Activated CD4-positive, alpha-beta T cell treated with anti-CD3 and anti-CD28 coated beads, Interleukin-2, amount 10 ng/mL, durations not matched to agents 24 days and 14 days (primary cell): ENCODE measurements at places on chromosomes 1 and 21. TPM values are rescaled to one million over a fixed set of nuclear protein-coding genes. Genes with fewer than 3 reads are reported as not detected.

The AGO4 gene
- 7.2 and 10.0 TPM in 2 replicates for total RNA-seq

The ARTN gene
- 0.43 TPM in 1 of 2 replicates, not detected in the other for total RNA-seq

The ZNF683 gene
- not detected in 2 replicates for total RNA-seq

The BSND gene
- total RNA-seq, result not detected in 2 replicates

The AK5 gene
- total RNA-seq, result 0.05 and 0.17 TPM in 2 replicates

GRCh38 chr21:25834381-25834780 lies 99.6 kb downstream of the GABPA start:
- H3K27ac ChIP-seq, result no peak overlapping the region
- DNase-seq, result no peak
- H3K27me3 ChIP-seq, result peaks cover 2% of the 10 kb centered on the region
- no peaks in the 10 kb centered on the region for H3K36me3 ChIP-seq
- peaks cover 2% of the 10 kb centered on the region for H3K4me1 ChIP-seq

- DNase-seq, result no peak
- no peaks in the 10 kb centered on the region for H3K4me1 ChIP-seq
- H3K4me3 ChIP-seq, result no peak overlapping the region
- H3K27me3 ChIP-seq, result peaks cover 3% of the 10 kb centered on the region
Measured at GRCh38 chr1:208641579-208642280, 397.5 kb upstream of the PLXNA2 start.

DNA sequence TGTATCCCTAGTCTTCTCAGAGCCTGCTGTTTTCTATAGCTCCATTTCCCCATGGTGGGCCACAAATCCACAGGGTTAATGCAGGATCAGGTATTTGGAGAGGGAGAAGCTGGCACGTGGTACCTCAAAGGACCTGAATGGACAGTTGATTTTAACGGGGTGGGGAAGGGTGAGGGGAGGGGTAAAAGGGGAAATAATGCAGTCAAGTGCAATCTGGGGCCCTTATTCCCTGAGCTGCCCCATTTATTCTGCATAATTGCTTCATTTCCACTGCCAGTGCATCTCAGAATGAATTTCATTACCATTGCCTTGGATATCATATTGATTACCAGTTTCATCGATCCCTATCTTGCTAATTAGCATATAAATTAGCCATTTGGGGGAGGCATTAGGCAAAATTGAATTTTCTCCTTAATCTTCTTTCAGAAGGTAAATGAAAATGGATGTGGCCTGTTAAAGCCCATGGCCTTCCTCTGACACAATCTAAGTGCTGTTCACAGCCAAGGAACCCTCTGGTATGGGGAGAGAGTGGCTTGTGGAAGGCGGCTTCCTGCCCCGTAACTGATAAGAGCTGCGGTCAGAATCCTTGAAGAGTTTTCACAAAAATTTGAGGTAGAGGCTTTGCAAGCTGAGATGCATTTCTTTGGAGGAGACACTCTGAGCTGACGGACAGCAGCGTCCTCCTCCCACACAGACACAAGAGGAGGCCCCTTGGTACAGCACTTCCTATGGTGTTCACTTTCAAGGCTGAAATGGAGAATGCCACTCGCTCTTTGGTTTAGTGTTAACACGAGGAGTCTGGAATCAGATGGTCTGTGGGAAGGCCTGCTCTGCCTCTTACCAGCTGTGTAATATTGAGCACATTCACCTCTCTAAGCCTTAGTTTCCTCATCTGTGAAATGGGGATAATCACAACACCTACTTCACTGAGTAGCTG lies 34.4 kb downstream of the PHC2 start:
- no peak overlapping the region for H3K4me3 ChIP-seq
- peaks cover 31% of the 10 kb centered on the region for H3K27me3 ChIP-seq
- no peaks in the 10 kb centered on the region for H3K36me3 ChIP-seq

GRCh38 chr21:26093122-26093521 lies 77.4 kb downstream of the APP start:
- H3K36me3 ChIP-seq, result peaks cover 10% of the 10 kb centered on the region
- no peaks in the 10 kb centered on the region for H3K4me1 ChIP-seq
- H3K27me3 ChIP-seq, result no peaks in the 10 kb centered on the region
- no peak overlapping the region for H3K27ac ChIP-seq
- H3K4me3 ChIP-seq, result no peak overlapping the region

GRCh38 chr1:49293016-49293415 lies 516.3 kb upstream of the BEND5 start:
- H3K4me1 ChIP-seq, result no peaks in the 10 kb centered on the region
- H3K36me3 ChIP-seq, result no peaks in the 10 kb centered on the region
- H3K27ac ChIP-seq, result no peak overlapping the region
- H3K27me3 ChIP-seq, result no peaks in the 10 kb centered on the region
- H3K4me3 ChIP-seq, result no peak overlapping the region
- no peak for DNase-seq

DNA sequence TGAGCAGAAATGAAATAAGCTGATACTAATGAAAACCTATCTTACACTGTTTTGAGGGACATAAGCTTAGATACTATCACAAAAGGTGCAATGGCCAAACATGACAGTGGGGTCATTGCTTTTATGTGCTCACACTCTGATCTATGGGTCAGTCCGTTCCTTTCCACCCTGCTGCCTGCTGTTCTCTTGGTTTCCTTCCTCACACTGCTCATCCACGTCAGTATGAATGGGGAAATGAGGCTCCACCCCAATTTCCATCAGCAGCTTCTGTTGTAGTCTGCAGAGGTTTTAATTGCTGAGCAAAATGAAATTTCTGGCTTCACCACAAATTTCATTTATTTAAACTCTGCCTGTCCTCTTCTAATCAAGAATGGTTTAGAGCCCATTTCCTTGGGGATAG lies 155.2 kb downstream of the GABPA start:
- H3K27ac ChIP-seq, result no peak overlapping the region
- no peak for DNase-seq
- H3K36me3 ChIP-seq, result peaks cover 4% of the 10 kb centered on the region
- H3K4me3 ChIP-seq, result no peak overlapping the region
- no peaks in the 10 kb centered on the region for H3K4me1 ChIP-seq

- H3K4me3 ChIP-seq, result no peak overlapping the region
- no peaks in the 10 kb centered on the region for H3K36me3 ChIP-seq
- no peak for DNase-seq
- H3K27me3 ChIP-seq, result no peaks in the 10 kb centered on the region
- H3K4me1 ChIP-seq, result no peaks in the 10 kb centered on the region
Measured at GRCh38 chr1:17569200-17570139, 30.0 kb downstream of the ARHGEF10L start.

DNA sequence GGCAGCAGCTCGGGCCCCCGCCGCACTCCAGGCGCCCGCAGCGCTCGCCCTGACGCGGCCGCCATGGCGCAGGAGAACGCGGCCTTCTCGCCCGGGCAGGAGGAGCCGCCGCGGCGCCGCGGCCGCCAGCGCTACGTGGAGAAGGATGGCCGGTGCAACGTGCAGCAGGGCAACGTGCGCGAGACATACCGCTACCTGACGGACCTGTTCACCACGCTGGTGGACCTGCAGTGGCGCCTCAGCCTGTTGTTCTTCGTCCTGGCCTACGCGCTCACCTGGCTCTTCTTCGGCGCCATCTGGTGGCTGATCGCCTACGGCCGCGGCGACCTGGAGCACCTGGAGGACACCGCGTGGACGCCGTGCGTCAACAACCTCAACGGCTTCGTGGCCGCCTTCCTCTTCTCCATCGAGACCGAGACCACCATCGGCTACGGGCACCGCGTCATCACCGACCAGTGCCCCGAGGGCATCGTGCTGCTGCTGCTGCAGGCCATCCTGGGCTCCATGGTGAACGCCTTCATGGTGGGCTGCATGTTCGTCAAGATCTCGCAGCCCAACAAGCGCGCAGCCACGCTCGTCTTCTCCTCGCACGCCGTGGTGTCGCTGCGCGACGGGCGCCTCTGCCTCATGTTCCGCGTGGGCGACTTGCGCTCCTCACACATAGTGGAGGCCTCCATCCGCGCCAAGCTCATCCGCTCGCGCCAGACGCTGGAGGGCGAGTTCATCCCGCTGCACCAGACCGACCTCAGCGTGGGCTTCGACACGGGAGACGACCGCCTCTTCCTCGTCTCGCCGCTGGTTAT lies 2.8 kb downstream of the KCNJ9 start:
- peaks cover 19% of the 10 kb centered on the region for H3K4me1 ChIP-seq
- H3K4me3 ChIP-seq, result peak overlapping the region; percentile 51
- H3K36me3 ChIP-seq, result peaks cover 7% of the 10 kb centered on the region
- H3K27ac ChIP-seq, result no peak overlapping the region
- DNase-seq, result peak; percentile 93

DNA sequence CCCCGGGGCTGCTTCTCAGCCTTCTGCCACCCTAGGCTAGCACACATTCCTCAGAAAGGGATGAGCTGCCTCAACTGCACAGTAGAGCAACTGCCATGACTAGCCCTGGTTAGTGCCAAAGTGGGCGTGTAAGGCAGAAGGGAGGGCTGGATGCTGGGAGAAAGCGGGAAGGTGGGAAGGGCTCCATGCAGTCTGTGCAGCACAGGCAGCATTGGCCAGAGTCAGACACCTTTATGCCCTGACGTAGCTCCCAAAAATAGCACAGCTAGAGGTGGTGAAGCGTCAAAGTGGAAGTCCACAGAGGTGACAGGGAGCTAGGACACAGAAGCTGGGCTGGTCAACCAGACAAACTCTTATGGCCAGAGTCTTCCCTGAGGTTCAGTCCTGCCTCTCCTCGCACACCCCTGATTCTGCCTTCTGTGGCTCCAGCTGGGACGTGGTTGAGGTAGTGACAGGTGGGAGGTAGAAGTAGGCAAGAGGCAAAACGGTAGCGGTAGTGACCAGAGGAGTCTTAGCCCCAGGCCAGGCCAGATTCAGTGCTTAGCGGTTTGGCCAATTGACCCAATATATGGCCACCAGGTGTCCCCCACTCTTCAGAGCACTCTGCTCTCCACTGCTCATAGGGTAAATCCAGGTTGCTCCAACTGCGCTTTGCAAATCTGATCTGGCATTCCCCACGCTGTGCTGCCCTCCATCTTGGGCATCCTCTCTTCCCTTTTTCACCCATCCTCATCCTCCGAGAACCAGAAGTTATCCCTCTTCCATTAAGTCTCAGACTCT lies 45.6 kb downstream of the DDX20 start:
- H3K36me3 ChIP-seq, result no peaks in the 10 kb centered on the region
- H3K4me3 ChIP-seq, result no peak overlapping the region
- peaks cover 2% of the 10 kb centered on the region for H3K27me3 ChIP-seq

DNA sequence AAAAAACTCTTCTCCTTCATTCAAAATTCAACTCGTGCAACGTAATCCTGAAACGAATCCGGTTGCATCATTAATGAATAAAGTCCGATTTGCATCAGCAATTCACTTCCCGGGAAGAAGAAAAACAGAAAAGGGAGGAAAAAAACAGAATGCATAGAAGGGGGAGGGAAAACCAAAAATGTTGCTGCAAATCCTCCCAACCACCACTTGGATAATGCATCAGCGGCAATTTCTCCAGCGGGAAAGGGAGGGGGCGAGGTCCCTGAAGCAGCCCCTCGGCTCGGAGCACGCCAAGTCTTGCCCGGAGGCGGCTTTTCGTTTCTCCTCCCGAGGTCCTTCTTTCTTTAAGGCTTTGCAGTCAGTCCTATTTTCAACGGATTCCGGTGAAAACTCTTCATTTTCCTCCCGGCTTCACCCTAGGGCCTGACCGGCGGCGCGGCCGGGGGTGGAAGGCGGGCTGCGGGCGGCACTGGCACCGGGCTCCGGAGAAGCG lies 723 bp downstream of the CDC42BPA start:
- peaks cover 2% of the 10 kb centered on the region for H3K36me3 ChIP-seq
- H3K4me1 ChIP-seq, result peaks cover 9% of the 10 kb centered on the region
- DNase-seq, result no peak
- peaks cover 66% of the 10 kb centered on the region for H3K27me3 ChIP-seq

GRCh38 chr1:95073446-95073845 lies 695 bp upstream of the ALG14 start:
- H3K36me3 ChIP-seq, result no peaks in the 10 kb centered on the region
- H3K4me3 ChIP-seq, result peak overlapping the region; percentile 91
- H3K4me1 ChIP-seq, result peaks cover 19% of the 10 kb centered on the region
- no peak for DNase-seq
- H3K27me3 ChIP-seq, result no peaks in the 10 kb centered on the region
- peak overlapping the region; percentile 94 for H3K27ac ChIP-seq

DNA sequence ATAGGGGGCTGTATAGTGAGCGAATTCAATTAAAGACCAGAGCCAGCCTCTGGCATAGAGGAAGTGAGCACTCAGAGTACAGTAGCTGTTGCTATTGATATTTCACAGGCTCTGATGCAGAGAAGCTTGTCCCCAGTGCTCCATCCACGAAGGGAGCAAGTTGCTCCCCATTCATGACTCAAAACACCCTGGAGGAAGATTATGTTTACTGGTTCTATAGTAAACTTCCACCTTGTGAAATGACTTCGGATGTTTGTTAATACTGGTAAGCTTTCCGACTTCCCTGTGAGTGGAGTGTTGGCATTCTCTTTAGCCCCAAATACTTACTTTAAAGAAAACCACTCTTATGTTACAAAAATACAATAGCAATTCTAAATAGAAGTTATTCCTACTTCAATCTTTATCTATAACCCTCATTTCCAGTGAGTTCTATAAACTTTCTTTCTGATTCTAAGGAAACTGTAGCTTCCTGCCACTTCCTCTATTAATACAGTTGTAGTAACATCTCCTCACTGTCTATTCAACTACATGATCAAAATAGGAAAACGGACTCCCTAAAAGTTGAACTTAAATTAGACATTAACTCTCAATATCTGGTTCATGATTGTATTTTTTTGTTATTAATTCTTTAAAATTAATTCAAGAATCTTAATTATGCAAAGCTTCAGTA lies 46.4 kb downstream of the ZNF281 start:
- H3K27me3 ChIP-seq, result no peaks in the 10 kb centered on the region
- no peak overlapping the region for H3K4me3 ChIP-seq
- H3K4me1 ChIP-seq, result peaks cover 2% of the 10 kb centered on the region
- no peaks in the 10 kb centered on the region for H3K36me3 ChIP-seq
- DNase-seq, result no peak

- H3K36me3 ChIP-seq, result no peaks in the 10 kb centered on the region
- peak overlapping the region; percentile 98 for H3K4me3 ChIP-seq
- peak overlapping the region; percentile 46 for H3K27ac ChIP-seq
- peaks cover 34% of the 10 kb centered on the region for H3K4me1 ChIP-seq
- peaks cover 8% of the 10 kb centered on the region for H3K27me3 ChIP-seq
Measured at GRCh38 chr1:19647643-19648042, 3.5 kb downstream of the NBL1 start.

DNA sequence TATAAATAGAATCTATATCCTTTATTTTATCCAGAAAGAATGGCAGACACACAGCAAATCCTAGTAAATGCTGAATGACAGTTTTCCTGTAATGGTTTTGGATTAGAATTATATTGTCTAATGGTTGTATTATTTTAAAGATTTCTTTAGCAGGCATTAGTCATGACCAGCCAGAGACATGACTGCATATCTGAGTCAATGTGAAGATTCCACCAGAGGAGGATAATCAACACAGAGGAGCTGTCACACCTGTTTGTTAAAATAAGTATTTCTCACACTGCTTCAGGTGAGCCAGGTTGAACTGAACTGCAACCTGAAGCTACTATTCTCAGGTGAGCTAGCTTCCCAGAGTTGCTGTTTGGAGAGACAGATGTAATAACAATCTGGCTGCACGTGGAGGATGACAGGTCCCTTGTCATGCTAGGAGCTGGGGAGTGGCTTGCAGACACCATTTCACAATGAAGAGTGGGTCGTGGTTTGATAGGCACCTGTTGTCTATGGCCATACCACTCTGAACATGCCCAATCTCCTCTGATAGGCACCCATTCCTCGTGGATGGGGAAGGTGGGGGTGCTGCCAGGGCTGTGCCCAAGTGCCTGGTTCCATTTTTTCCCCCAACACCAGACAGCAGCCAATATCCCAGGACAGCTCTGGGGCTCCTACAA lies 94.3 kb downstream of the KCNJ6 start:
- H3K4me1 ChIP-seq, result no peaks in the 10 kb centered on the region
- DNase-seq, result no peak

- no peak for DNase-seq
- no peaks in the 10 kb centered on the region for H3K4me1 ChIP-seq
- peaks cover 48% of the 10 kb centered on the region for H3K27me3 ChIP-seq
- H3K27ac ChIP-seq, result no peak overlapping the region
- H3K36me3 ChIP-seq, result no peaks in the 10 kb centered on the region
Measured at GRCh38 chr1:200899015-200899386, 4.3 kb downstream of the INAVA start.
